ENCODE measurements at places on chromosomes 1 and 21.
A peak's percentile ranks its signal among the peaks of the same experiment; 100 is the strongest.

DNA sequence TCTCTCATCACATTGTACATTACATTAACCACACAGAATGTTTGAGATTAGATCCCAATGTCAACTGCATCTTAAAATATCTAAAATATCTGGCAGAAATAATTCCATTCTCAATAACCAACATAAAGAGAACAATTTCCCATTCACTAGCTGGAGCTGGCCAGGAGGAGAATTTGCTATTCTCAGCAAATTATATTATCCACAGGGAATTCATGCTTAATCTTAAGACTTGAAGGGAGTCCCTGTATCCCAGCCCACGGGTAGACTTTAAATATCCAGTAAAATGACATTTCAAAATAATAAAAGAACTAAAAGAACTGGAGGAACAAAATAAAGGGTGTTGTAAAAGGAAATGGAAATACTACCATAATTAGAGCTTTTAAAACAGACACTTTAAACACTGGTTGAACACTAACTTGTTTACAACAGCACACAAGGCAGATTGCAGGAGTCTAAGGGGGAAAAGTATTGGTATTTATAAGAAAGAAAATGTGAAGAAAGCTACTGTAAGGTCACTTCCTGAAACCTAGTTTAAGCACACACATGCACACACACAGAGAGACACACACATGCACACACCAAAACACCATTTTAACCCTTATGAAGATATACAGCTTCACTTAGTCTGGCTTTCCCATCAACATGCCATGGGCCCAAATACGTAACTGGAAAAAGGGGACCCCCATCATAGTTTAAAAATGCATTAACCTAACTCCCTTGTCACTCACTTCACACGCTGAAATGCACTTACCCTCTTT lies 107.0 kb downstream of the PTPN14 start:
- H3K27me3 ChIP-seq = peaks cover 8% of the 10 kb centered on the region
- peak overlapping the region; percentile 90 for H3K27ac ChIP-seq

GRCh38 chr1:209839875-209840546 lies 12.2 kb downstream of the UTP25 start:
- peak; percentile 26 for DNase-seq
- H3K27me3 ChIP-seq = no peaks in the 10 kb centered on the region
- peaks cover 62% of the 10 kb centered on the region for H3K4me1 ChIP-seq
- peak overlapping the region; percentile 59 for H3K4me3 ChIP-seq

GRCh38 chr1:154492115-154492514 lies 9.9 kb upstream of the TDRD10 start:
- no peak overlapping the region for H3K4me3 ChIP-seq
- no peak for DNase-seq
- no peak overlapping the region for H3K27ac ChIP-seq
- H3K36me3 ChIP-seq = no peaks in the 10 kb centered on the region
- peaks cover 33% of the 10 kb centered on the region for H3K4me1 ChIP-seq

- no peaks in the 10 kb centered on the region for H3K4me1 ChIP-seq
- H3K36me3 ChIP-seq = no peaks in the 10 kb centered on the region
- H3K4me3 ChIP-seq = no peak overlapping the region
- DNase-seq = no peak
Measured at GRCh38 chr1:48027533-48027835, 30.3 kb upstream of the TRABD2B start.

GRCh38 chr1:223216074-223216473 lies 73.0 kb upstream of the TLR5 start:
- H3K27me3 ChIP-seq = peaks cover 2% of the 10 kb centered on the region
- H3K4me3 ChIP-seq = no peak overlapping the region
- DNase-seq = no peak
- no peak overlapping the region for H3K27ac ChIP-seq
- peaks cover 2% of the 10 kb centered on the region for H3K36me3 ChIP-seq
- no peaks in the 10 kb centered on the region for H3K4me1 ChIP-seq

GRCh38 chr1:169999331-169999741 lies 75.2 kb downstream of the KIFAP3 start:
- no peak for DNase-seq
- H3K4me1 ChIP-seq = peaks cover 1% of the 10 kb centered on the region
- H3K36me3 ChIP-seq = peaks cover 4% of the 10 kb centered on the region
- no peak overlapping the region for H3K27ac ChIP-seq

GRCh38 chr1:7847599-7847998 lies 5.3 kb downstream of the UTS2 start:
- no peak overlapping the region for H3K4me3 ChIP-seq
- DNase-seq = no peak
- H3K27ac ChIP-seq = no peak overlapping the region
- H3K36me3 ChIP-seq = peaks cover 13% of the 10 kb centered on the region

DNA sequence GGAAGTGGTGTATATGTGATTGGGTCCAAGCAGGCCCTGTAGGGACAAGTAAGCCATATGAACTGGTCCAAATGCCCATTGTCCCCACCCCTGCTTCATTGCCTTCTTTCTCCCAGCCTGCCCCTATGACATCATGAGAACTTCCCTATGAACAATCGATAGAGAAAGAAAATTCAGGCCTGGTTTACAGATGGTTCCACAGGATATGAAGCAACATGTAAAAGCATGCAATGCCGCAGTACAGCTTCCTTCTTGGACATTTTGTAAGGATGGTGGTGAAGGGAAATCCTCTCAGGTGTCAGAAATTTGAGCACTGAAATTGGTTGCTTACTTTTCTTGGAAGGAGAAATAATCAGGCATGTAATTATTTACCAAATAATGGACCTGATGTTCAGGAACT lies 581.7 kb downstream of the MRPL39 start:
- no peak for DNase-seq
- no peaks in the 10 kb centered on the region for H3K4me1 ChIP-seq
- H3K4me3 ChIP-seq = no peak overlapping the region
- no peaks in the 10 kb centered on the region for H3K36me3 ChIP-seq
- H3K27ac ChIP-seq = no peak overlapping the region
- no peaks in the 10 kb centered on the region for H3K27me3 ChIP-seq

GRCh38 chr21:45713613-45714012 lies 70.1 kb downstream of the PCBP3 start:
- H3K36me3 ChIP-seq = no peaks in the 10 kb centered on the region
- no peak for DNase-seq
- no peak overlapping the region for H3K4me3 ChIP-seq
- peaks cover 8% of the 10 kb centered on the region for H3K4me1 ChIP-seq

- H3K4me1 ChIP-seq = no peaks in the 10 kb centered on the region
- no peak for DNase-seq
- no peak overlapping the region for H3K27ac ChIP-seq
- H3K4me3 ChIP-seq = no peak overlapping the region
- H3K36me3 ChIP-seq = no peaks in the 10 kb centered on the region
Measured at GRCh38 chr1:67472056-67472455, 41.9 kb upstream of the SERBP1 start.

- peaks cover 21% of the 10 kb centered on the region for H3K27me3 ChIP-seq
- H3K27ac ChIP-seq = no peak overlapping the region
- no peaks in the 10 kb centered on the region for H3K4me1 ChIP-seq
- H3K4me3 ChIP-seq = no peak overlapping the region
- no peak for DNase-seq
Measured at GRCh38 chr1:30893776-30894507, 14.6 kb downstream of the SDC3 start.

DNA sequence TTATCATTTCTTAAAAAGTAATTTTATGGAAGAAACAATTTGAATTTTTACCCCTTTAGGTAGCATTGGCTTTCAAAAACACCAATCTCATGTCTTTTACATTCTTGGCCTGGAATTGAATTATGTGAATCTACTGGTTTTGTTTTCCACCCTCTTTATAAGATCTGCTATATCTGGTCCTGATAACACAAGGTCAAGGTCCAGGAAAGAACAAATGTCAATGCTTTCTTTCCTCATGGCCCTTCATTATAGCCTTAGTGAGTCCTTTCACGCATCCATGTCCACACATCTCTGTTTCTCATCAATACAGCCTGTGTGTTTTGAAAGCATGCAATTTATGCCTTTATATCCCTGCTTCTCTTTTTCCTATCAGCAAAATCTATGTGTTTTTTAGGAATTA lies 24.0 kb upstream of the DR1 start:
- DNase-seq = no peak
- H3K36me3 ChIP-seq = peaks cover 2% of the 10 kb centered on the region

DNA sequence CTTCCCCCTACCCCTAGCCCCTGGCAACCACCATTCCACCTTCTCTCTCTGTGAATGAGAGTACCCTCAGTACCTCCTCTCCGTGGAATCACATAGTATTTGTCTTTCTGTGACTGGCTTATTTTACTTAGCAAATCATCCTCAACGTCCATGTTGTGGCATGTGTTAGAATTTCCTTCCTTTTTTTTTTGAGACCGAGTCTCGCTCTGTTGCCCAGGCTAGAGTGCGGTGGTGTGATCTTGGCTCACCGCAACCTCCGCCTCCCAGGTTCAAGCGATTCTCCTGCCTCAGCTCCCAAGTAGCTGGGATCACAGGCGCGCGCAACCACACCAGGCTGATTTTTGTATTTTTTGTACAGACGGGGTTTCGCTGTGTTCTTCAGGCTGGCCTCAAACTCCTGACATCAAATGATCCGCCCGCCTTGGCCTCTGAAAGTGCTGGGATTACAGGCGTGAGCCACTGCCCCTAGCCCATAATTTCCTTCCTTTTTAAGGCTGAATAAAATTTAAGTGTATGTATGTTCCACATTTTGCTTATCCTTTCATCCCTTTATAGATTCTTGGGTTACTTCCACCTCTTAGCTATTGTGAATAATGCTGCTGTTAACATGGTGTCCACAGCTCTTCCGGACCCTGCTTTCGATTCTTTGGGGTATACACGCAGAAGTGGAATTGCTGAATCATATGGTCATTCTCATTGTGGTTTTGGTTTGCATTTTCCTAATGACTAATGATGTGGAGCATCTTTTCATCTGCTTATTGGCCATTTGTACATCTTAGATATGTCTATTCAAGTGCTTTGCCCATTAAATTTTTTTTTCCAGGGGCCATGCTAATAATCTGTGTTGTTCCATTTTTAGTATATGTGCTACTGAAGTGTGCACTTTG lies 32.3 kb downstream of the ERRFI1 start:
- DNase-seq = no peak
- H3K27me3 ChIP-seq = no peaks in the 10 kb centered on the region
- H3K4me3 ChIP-seq = no peak overlapping the region
- peaks cover 42% of the 10 kb centered on the region for H3K36me3 ChIP-seq

GRCh38 chr1:66342707-66343106 lies 191.2 kb upstream of the SGIP1 start:
- DNase-seq = no peak
- H3K27me3 ChIP-seq = no peaks in the 10 kb centered on the region
- peak overlapping the region; percentile 59 for H3K27ac ChIP-seq
- peak overlapping the region; percentile 60 for H3K4me3 ChIP-seq

DNA sequence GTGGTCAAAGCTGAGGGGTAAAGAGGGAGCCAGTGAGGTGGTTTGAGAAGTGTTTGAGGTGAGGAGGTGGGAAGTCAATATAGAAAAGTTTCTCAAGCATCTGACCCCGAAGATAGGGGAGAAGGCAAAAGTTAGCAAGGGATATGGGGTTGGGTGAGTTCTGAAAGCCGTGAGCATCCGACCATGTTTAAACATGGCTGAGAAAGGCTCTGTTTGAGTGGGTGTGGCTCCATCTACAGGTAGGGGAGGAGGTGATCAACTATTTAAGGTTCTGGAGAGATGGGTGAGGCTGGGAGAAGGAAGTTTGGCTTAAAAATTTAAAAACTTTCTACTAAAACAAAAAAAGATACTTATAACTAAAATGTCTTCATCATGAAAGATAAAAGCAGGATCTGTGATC lies 273.8 kb downstream of the KCNJ6 start:
- peak; percentile 18 for DNase-seq
- H3K36me3 ChIP-seq = no peaks in the 10 kb centered on the region
- H3K27ac ChIP-seq = peak overlapping the region; percentile 4
- H3K4me1 ChIP-seq = no peaks in the 10 kb centered on the region
- peaks cover 33% of the 10 kb centered on the region for H3K27me3 ChIP-seq

DNA sequence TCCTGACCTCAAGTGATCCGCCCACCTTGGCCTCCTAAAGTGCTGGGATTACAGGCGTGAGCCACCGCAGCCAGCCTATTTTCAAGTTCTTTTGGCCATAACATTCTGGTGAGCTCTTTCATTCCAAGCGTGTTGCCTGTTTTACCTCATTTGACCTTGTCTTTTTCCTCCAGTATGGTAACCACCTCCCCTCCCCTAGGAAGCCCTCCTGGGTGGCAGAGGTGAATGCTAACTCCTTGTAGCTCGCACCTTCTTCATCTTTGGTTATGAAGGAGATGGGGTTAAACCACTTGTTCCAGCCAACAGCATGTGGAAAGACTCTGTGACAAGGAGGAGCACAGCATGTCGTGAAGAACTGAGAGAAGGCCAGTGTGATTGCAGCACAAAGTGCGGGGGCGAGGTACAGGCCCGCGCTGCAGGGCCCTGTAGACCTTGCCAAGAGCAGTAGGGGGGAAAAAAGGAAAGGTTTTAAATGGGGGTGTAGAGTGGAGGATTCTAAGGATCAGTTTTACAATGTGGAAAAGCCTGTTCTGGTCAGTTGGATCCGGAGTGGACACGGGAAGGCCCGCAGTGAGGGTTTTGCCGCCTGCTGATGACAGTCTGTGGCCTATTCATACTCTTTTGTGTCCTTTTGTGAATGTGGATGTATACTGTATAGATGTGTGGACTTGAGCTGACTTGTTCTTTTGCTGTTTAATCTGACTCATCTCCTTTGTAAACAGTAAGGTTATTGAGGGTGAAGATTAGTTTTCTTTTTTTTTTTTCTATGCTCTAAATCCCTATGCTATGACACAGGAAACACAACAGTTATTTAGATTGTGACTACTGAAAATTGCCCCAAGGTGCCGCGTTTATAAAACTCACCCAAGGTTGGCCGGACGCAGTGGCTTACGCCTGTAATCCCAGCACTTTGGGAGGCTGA lies 7.5 kb upstream of the ZNF436 start:
- H3K36me3 ChIP-seq = no peaks in the 10 kb centered on the region
- H3K27me3 ChIP-seq = no peaks in the 10 kb centered on the region
- DNase-seq = no peak
- no peaks in the 10 kb centered on the region for H3K4me1 ChIP-seq
- H3K27ac ChIP-seq = no peak overlapping the region

- no peak for DNase-seq
- no peak overlapping the region for H3K27ac ChIP-seq
- H3K4me1 ChIP-seq = no peaks in the 10 kb centered on the region
Measured at GRCh38 chr1:186042230-186042629, 308.0 kb downstream of the HMCN1 start.

DNA sequence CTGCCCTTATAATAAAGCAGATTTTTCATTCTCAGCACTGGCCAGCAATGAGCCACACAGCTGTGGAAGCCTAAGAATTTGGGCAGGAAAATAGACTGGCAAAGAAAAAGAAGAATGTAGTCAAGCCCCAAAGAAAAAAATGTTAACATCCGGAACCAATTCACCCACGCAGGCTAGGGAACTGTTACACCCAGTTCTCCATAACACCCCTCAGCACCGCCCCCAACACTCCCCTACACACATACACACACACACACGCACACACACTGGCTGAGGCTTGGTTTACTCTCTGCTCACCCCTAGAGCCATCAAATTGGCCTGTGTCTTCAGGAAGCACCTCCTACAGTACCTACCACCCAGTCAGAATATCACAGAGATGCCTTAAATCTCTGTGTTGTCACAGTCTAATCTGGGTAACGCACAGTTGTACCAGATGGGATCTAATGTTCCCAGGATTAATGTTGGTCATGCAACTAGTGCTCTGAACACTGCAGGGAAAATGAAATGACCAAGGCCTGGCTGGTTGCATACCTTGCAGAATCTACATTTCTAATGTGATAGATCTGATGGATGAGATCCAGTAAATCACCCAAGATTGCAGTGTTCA lies 14.5 kb downstream of the TBX15 start:
- no peak overlapping the region for H3K4me3 ChIP-seq
- no peaks in the 10 kb centered on the region for H3K4me1 ChIP-seq
- H3K27ac ChIP-seq = no peak overlapping the region
